Stimulated activated CD4-positive, alpha-beta T cell treated with anti-CD3 and anti-CD28 coated beads, Interleukin-1b, Interleukin-23, amount 100 ng/mL, for 1 hour (primary cell): ENCODE measurements at places on chromosomes 12 and 14.

DNA sequence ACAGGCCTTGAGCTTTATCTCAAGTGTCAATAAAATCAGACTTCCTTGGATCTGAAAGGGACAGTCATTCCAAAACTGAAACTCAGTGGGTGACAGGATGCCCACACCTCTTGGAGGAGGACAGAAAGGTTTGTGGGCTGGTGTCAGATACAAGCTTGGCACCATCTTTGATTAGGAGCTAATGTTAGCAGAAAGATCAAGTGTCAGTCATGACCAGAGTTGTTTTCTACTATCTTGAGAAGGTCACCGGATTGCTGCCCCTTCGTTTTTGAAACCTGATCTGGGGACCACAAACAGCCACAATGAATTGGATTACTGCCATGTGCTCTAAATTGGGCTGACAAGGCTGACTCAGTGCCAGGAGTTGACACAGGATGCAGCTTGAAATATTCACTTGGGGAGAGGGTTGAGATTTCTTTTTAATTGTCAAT, 88.3 kb downstream of the OTOGL start:
- no peak for DNase-seq

GRCh38 chr14:91753501-91754128, 21.7 kb upstream of the CATSPERB start:
- DNase-seq: no peak

DNA sequence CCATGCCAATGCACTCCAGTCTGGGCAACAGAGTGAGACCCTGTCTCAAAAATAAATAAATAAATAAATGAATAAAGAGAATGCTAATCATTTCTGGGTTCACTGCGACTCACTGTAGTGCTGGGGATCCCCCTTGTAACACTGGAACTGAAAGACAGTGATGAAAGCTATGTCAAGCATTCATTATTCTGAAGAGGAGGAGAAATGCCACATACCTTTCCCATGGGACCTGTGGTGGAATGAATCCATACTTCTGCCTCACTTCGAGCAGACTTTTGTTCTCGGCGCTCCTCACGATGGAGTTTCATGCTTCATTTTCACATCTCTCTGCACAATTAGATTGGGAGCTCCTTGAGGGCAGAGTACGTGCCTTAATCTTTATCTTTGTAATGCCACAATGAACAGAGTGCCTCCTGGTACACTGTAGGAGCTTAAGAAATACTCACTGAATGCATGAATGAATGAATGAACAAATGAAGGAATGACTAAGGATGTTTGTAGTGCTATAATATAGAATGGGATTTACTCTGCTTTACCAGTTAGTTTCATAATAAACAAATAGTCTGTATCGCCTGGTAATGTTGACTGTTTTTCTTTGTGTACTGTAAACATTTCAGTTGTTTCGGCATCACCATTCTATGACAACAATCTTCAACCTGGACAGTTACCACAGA, 45.8 kb downstream of the DRAM1 start:
- no peak for DNase-seq

DNA sequence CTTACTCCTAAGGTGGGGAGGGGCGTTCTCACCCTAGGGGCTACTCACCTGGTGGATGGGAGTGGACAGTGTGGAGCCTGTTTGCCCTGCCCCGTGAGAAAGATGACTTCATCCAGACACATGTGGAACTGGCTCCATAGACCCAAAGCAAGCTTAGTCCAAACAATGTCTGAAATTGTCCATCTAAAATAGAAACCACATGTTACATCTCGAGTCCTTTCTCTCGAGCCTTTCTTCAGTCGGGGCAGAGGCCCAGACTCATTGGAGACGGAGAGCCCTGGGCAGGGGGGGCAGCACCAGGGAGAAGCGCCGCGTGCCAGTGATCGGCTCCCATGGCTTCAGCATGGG, 4.3 kb downstream of the SIVA1 start:
- no peak for DNase-seq

- no peak for DNase-seq
Observed at GRCh38 chr12:13233830-13234641, 37.5 kb downstream of the EMP1 start.

DNA sequence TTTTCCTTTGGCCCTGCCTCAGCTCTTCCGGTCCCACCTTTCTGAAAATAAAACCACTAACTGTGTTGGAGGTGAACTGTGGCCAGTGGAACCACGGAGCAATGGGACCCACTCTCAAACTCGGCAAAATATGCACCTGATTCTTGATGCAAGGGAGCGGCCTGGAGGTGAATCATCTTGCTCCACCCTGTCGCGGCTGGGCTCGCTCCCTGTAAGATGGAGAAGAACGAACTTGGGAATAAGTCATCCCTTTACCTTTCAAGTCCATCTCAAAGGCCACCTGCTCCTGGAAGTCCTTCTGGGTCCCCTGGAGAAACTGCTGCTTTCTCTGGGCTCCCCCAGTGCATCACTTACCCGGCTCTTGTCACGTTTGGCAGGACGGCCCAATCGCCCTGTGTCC, 309.9 kb downstream of the BCL11B start:
- no peak for DNase-seq

GRCh38 chr12:42780671-42781070, 191.1 kb upstream of the PRICKLE1 start:
- DNase-seq: no peak

DNA sequence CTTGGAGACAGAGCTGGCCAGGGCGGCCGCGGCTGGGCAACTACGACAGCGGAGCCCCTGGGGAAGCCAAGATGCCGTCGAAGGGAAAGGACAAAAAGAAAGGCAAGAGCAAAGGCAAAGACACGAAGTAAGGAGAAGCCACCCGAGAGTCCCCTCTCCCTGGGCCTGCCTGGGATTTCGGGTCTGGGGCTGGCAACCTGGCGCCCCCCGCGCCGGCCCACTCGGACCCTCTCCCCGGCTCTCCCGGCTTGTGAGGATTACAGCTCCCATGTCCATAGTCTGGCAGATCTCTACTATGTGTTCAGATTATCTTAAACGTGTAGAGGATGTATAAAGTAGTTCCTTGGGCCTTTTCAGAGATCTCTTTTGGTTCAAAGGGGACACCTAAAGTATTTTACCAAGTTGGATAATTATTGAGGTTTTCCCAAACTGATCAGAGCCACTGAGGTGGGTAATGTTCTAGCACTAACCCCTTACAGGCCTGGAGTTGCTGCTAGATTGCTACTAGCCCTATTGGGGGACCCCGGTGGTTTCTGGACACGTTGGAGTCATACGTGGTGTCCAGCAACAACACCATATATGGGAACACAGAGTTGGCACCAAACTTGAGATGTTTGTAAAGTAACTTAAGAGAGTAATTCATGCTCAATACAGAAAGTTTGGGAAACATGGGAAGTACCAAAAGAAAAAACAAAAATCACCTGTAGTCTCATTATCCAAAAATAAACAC, 424 bp downstream of the BBOF1 start:
- DNase-seq: no peak

GRCh38 chr12:110373425-110373824, 30.1 kb downstream of the ANAPC7 start:
- DNase-seq: no peak

- DNase-seq: no peak
Observed at GRCh38 chr14:58281969-58282368, 16.4 kb upstream of the ARID4A start.

GRCh38 chr14:61927520-61927919, 165.3 kb downstream of the SNAPC1 start:
- no peak for DNase-seq

DNA sequence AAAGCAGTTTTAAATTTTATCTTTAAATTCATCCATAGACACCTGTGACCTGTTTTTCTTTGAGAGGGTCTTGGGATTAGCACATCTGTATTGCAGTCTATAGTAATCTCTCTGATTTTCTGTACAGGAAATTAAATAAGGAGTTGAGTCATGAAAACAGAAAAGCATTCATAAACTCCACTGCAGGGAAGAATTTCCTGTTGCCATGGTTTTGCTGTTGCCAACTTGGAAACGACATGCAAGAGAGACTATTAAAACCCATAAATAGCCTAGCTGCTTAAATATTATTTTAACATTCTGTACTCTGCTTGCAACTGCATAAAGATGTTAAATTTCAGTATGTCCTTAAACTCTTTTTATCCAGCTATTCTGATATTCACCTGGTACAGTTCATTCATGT, 281.0 kb upstream of the RGS6 start:
- no peak for DNase-seq

- DNase-seq: no peak
Observed at GRCh38 chr12:113897406-113897805, 68.7 kb downstream of the RBM19 start.

DNA sequence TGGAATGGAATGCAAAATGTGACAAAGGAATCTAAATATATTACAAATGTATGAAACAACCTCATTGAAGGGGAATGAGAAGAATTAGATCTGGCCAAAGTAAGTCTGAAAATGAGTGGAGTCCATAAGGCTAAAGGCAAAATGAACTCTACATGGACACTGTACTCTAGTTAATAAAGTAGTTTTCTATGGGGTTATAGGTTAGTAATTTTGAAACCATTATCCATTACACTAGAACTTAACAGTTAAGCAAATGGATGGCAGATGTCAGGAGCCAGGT, 222.1 kb downstream of the NUAK1 start:
- DNase-seq: no peak

GRCh38 chr12:93550748-93551611, 21.5 kb upstream of the SOCS2 start:
- no peak for DNase-seq

- DNase-seq: no peak
Observed at GRCh38 chr12:100156731-100157426, 14.2 kb upstream of the BLTP3B start.

DNA sequence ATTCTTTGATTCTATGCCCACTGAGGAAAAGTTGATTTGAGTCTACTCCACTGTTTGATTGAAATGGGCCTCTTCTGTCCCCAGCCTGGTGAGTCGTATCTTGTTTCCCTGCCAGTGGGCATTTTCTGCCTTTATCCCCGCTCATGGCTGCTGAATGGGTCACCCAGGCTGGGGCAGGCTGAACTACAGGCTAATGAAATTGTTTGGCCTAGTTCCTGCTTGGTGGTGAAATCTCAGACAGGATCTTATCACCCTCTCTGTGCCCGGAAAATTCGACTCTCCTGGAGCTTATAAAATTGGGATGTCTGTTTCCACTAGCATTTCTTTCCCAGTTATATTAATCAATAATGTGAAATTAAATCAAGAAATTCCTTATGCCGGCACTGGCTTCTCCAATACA, 65.0 kb downstream of the CHST11 start:
- DNase-seq: no peak

DNA sequence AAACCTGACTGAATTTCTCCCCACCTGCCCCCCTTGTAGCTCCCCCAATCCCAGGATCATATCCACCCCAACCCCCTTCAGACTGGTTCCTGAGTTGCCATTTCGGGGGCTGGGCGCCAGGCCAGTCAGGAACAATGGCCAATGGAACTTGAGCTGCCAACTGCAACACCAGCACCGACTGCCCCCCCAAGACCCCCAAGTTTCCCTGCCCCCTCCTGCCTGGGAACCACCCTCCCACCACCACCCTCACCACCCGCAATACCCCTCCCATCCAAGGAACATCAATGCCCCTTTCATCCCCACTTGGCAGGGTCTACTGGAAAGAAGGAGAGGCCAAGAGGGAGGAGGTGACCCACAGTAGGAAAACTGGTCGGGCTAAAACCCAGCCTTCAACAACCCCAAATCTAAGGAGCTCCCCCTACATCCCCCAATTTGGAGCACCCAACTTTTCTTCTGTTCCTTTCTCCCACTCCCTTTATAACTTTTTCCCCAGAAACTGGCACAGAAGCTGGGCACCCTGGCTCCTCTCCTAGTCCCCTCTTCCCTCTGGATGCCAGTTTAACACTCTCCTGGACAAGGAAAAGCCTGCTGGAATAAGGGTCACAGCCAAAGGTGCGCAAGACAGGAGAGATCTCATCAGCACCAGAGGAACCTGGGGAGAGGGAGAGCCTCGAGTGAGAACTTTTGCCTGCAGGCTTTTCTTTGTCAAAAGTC, 1.6 kb upstream of the NDRG2 start:
- no peak for DNase-seq

DNA sequence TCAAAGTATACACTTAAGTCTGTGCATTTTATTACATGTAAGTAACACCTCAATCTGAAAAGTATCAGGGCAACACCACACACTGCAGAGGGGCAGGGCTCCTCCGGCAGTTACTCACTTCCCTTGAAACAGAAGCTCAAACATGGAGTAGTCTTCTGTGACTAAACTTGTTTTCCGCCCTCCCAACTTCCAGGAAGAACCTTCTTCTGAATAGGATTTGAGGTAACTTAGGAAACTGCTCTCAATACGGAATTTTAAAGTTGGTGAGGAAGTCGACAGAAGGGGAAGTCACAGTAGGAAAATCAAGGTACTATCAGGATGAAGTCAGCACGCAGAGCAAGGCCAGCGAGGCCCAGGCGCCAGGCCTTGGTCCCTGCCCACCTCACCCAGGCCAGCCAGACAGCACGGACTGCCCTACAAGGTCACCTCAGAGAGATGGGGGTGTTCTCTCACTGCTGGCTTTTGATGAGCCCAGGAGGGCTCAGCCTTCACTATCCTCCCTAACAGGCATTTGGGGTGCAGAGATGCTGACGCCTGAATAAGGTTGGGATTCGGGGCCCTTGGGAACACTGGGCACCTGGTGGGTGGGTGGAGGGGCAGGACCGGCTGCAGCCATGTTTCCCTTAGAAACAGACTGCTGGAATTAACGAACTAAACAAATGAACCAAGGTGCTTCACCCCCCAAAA, 5.8 kb downstream of the ANKRD9 start:
- no peak for DNase-seq

GRCh38 chr12:22543246-22544037, 900 bp downstream of the C2CD5 start:
- no peak for DNase-seq

DNA sequence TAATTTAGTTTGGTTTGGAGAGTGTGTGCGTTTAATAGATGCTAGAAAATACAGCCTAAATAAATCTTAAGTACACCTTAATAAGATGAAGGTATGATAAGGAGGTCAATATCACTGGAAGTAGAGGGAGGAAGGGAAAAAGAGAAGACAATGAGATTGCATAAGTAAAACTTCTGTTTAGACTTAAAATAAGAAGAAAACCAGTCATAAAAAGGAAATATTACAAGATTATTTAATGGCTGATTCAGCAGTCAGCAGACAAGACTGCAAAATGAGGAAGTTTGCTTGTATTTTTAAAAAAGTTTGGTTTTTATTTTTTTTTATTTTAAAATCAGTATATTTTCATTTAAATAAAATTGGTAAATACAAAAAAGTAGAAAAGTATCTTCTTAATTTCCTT, 3.2 kb downstream of the SLC38A6 start:
- no peak for DNase-seq
